Stimulated activated CD4-positive, alpha-beta T cell treated with anti-CD3 and anti-CD28 coated beads, TNF-alpha, amount 100 ng/mL, for 1 hour (primary cell): ENCODE measurements at places on chromosomes 6 and 20.

DNA sequence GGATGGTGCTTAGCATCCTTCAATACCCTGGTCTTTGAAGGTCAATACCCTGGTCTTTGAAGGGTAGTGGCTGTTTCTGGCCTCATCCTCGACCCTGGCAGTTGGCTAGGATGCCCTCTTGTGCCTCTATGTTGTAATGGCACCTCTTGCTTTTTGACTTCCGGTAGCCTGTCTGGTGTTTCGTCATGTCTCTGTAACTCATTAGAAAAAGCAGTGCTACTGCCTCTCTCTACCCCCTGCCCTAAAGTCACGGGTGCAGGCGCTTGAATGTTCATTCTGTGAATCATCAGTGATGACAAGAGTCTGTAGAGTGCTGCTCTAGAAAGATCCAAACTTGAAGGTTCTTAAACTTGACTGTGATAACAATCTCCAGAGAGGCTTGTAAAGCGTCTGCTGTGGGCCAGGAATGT lies 28.3 kb downstream of the RSPO4 start:
- no peak for DNase-seq

GRCh38 chr6:160058603-160059215 lies 62.9 kb upstream of the SLC22A1 start:
- no peak for DNase-seq

DNA sequence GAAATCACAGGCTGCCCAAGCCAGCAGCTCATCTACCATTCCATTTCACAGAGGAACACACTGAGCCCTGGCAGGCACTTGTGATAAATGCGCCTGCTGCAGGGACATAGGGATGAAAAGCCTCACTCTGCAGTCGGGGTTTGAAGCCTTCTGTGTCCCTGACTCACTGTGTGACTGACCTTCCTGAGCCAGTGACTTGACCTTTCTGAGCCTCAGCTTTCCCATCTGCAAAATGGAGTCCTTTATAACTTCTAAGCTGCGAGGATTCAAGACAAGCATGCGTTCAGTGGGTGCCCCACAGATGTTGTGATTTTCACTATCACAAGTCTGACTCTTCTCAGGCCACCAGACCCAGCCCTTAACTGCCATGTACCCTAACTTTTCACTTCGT lies 5.5 kb downstream of the TGM2 start:
- DNase-seq = no peak

- no peak for DNase-seq
These were observed 17.1 kb upstream of the NOL4L start for GRCh38 chr20:32602273-32602672.

DNA sequence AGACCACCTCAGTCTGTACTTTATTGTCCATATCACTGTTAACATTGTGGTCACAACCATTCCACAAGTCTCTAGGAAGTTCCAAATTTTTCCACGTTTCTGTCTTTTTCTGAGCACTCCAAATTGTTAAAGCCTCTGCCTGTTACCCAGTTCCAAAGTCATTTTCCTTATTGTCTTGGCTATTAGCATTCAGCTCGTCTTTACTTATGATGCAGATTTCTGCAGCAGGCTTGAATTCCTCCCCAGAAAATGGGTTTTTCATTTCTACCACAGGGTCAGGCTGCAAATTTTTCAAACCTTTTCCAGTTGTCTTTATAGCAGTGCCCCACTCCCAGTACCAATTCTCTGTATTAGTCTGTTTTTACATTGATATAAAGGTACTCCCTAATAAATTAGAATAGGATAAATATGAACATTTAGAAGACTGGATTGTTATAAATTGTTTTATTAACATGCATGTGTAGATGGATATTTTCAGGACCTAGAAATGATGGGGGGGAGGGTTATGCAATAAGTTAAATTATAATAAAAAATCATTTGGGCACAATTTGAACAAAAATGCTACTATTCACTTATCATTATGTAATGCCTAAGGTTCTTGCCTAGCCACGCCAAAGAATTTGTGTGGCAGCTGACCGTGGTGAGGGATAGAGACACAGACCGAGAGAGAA lies 595.3 kb upstream of the ADGRB3 start:
- DNase-seq = no peak

GRCh38 chr20:25173321-25173720 lies 22.2 kb upstream of the ENTPD6 start:
- no peak for DNase-seq
